ENCODE measurements at places on chromosomes 13 and 19.

GRCh38 chr19:58571575-58571947 is 1.6 kb downstream of the MZF1 start:
- peak; percentile 35 for DNase-seq

DNA sequence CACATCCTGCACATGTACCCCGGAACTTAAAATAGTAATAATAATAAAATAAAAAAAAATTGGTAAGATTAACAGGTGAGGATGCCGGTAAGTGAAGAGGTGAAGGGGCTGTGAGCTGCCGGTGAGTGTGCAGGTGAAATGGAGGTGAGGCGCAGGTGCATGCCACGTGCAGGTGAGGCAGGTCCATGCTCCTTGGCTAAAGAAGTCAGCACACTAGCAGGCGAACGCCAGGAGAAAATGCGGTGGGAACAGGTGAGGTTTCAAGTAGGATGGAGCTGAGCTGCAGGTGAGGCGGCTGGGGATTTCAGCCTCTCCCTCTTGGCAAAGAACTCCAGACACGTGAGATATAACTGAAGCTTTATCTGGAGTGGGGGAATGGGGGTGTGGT is 7.5 kb upstream of the TNFSF14 start:
- no peak for DNase-seq

GRCh38 chr13:39452417-39452816 is 150.6 kb downstream of the LHFPL6 start:
- DNase-seq = no peak

DNA sequence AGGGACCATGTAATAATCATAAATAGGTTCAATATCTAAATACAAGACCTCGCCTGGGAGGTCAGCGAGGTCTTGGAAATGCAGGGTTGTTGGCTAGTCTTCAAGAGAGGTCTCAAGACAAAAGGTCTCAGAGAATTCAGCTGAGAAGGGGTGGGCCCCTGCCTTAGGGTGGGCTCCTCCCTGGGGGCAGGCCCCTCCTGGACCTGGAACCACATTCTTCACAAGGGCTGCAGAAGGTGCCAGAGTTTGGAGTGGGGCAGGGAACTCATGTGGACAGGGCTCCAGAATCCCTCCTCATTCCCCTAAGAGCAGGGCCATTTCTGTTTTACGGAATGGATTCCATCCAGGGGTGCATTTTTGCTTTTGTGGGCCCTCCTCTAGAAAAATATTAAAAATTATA is 10.2 kb downstream of the CEACAM18 start:
- no peak for DNase-seq

DNA sequence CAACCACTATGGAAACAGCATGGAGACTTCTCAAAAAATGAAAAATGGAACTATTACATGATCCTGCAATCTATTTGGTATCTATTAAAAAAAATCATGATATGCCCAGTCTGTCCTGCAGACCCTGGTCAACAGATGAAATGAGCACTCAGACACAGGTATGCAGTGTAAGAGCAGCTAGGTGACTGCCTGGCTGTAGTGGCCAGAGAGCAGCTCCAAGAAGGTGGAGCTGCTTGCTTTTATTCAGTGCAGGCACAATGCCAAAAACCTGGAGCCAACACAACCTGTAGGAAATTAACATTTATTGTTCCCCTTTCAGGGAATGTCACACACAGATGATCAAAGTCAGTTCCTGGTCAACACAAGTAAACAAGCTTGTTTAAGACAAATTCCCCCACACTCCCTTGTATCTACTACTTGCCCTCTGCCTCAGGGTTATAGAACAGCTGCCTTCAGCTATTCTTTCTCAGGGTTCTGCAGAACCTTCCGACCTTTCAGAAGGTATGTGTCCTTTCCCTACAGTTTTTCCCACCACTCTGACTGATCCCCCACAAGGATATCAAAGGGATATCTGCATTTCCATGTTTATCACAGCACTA is 933.7 kb upstream of the SLITRK5 start:
- DNase-seq = no peak

GRCh38 chr13:51222686-51223559 is 725 bp downstream of the FAM124A start:
- peak; percentile 26 for DNase-seq

GRCh38 chr19:40178756-40179155 is 12.5 kb upstream of the MAP3K10 start:
- no peak for DNase-seq

GRCh38 chr19:8146877-8147581 is 2.4 kb downstream of the FBN3 start:
- DNase-seq = no peak

- DNase-seq = no peak
These were observed 836.1 kb upstream of the PCDH20 start for GRCh38 chr13:62251734-62252133.
